ENCODE measurements at places on chromosomes 11 and 22.

DNA sequence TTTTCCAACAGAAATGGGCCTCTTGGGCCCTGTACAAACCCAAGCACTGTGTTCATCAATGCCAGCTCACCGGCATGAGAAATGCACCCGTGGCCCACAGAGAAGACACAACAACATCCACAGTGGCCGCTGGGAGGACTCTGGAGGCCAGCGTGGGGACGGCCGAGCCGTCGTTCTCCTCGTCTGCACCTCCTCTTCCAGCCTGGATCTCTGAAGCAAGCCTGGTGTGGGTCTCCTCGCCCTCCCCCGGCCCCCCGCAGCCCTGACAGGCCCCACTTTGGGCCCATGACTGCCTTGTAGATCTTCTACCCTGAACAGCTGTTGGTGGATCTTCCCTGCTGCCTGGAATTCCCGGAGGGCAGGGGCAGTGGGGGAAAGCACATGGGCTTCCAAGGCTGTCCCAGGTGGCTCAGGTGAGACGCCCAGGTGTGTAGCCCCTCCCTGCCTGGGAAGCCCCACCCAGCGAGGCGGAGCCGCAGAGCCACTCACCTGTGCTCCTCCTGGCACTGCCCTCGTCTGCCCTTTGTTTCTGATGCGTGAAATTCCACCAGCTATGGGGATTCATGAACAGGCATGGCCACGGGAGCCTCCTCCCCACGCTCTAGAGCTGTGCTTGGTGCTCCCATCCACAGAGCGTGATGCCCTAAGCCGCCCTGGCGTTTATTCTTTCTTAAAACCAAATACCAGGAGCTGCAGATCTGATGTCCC lies 225.9 kb downstream of the BRD1 start:
- no peak for DNase-seq

DNA sequence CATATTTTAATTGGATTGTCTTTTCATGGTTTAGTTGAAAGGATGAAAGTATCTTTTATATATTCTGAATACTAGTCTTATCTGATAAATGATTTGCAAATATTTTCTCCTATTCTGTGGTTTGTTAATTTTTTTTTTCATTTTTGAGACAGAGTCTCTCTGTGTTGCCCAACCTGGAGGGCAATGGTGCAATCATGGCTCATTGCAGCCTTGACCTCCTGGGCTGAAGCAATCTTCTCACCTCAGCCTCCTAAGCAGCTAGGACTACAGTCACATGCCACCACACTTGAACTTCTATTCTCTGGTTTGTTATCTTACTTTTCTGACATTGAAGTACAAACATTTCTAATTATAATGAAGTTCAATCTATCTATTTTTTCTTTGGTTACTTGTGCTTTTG lies 30.0 kb upstream of the FAR1 start:
- DNase-seq, result no peak

- no peak for DNase-seq
Measured at GRCh38 chr11:5239046-5239445, 4.8 kb upstream of the HBD start.

- DNase-seq, result no peak
Measured at GRCh38 chr11:110425751-110426545, 3.8 kb upstream of the FDX1 start.

GRCh38 chr11:120034881-120035630 lies 102.9 kb downstream of the TRIM29 start:
- DNase-seq, result no peak

- DNase-seq, result no peak
Measured at GRCh38 chr22:20089977-20090729, 10.1 kb downstream of the DGCR8 start.

DNA sequence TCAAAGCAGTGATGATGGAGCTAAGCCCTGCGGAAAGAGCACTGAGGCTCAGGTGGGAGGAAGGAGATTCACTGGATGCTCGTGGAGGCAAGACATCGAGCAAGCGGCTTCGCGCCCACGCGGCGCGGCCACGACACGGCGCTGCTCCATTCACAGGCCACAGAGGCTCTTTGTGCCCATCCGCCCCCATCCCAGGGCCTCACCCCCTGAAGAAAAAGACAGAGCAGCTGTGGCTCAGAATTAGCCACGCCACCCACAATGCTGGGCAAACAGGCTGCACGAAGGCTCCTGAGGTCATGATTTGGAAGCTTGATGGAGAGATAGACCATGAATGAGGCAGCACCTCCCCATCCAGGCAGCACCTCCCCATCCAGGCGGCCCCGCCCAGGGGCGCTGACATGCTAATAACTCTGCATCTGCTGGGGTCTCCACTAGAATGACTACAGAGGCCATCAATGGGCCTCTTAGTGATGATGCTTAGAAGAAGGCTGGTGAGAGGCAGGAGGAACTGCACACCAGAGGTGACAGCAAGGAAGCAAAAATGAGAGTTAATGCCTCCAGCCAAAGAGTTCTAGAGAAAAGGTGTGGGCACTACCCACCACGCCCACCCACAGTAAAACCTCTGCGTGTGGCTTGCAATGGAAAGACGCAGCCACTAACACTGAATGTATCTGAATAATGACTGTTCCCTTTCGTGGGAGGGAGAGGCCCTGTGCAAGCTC lies 43.5 kb downstream of the MYH9 start:
- DNase-seq, result no peak

DNA sequence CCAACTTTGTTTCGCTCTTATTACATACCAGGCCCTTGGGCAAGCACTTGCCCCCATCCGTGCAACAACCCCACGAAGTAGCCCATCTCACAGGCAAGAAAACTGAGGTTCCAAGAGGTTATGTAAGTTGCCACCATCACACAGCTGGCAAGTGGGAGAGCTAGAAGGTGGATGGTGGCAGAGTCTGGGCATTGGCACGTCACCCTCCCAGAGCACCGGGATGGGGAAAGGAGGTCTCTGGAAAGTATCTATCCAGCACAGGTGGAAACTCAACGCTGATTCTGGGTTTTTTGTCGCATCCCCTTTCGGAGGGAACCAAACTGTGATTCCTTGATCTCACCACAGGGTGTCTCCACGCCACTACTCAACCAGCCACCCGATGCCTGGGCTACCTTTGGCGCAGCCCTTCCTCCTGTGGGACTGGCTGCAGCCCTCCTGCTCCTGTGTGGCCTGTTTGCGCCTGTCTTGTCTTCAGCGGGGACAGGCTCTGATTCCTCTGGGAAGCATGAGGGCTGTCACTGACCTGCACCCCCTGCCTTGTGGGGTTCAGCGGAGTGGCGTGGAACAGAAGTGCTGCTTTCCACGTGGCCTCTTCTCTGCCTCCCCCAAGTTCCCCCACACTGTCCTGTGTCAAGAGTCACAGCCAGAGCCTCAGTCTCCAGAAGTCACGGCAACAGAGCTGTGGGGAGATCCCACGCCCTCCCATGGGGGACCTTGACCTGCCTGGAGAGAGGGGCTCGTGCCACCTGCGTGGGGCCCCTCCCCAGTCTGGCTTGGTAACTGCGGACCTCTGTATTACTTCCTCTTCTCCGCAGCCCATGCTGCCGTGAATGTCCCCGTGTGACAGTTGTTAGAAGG lies 34.4 kb upstream of the TRIM29 start:
- DNase-seq, result peak; percentile 66

DNA sequence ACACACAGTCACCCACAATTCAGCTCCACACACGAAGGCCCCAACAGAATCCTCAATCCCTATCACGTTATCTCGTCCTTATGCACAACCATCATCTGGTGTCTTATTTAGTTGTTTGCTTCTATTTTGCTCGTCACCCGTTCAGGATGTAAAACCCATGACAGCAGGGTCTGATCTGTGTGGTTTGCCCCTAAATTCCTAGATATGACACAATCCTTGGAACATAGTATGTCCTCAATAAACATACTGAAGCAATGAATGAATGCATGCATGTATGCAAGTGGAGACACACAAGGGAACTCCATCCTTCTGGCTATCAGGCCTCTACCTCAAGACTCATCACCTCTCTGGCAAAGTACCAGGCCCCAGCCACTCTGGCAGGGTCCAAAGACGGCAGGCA lies 20.2 kb downstream of the STARD10 start:
- no peak for DNase-seq

- DNase-seq, result no peak
Measured at GRCh38 chr11:113278481-113278880, 35.9 kb upstream of the TTC12 start.

DNA sequence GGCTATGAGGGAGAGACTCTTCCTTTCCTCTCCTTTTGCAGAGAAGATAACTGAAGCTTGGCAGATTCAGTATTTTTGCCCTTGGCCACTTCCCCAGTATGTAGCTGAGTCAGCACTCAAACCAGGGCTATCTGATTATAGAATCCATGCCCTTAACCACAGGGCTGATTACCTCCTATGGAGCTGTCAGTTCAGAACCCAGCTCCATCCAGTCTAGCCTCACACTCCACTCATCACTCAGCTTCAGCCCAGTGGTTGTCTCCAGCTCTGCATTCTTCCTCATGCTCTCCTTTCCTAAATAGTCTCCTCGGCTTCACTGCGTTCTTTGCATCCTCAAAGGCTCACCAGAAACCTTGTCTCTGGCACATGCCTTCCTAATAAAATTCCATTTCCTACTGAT lies 151.6 kb upstream of the BLID start:
- no peak for DNase-seq

GRCh38 chr11:41273908-41274307 lies 185.5 kb downstream of the LRRC4C start:
- no peak for DNase-seq

DNA sequence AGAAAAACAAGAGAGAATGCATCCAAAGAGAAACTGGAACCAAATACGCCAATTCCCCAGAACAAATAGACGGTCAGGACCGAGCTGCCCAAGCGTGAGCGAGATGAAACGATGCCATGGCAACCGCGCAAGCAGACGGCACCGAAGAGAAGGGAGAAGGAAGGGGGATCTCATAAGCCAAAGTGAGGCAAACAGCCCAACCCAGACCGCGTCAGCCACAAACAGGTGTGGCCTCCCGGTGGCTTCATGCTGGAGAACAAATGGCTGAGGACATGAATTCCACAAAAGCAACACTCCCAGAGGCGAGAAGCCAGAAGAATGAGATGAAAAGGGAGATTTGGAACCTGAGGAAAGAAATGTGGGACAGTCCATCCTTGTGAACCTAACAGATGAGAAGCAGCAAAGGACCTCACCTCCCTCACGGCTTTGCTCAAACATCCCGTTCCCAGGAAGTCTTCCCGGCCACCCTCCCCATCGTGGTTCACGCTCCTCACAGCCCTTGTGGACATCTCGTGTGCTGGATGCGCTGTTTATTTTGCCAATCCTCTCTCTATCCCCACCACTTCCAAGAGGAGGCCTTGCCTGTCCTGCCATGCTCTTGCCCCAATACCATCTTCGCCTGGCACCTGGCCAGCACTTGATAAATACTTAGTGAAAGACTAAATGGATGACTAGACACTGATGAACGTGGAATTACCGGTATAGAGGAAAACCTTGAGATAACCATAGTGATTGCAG lies 89.1 kb upstream of the RTL6 start:
- DNase-seq, result peak; percentile 73

- no peak for DNase-seq
Measured at GRCh38 chr11:125180413-125181305, 16.1 kb downstream of the PKNOX2 start.

GRCh38 chr11:93623920-93624319 lies 37.6 kb upstream of the CEP295 start:
- DNase-seq, result no peak

GRCh38 chr22:20243537-20244249 lies 24.4 kb downstream of the RTN4R start:
- DNase-seq, result peak; percentile 24

- DNase-seq, result no peak
Measured at GRCh38 chr11:94275961-94276360, 28.4 kb upstream of the IZUMO1R start.

DNA sequence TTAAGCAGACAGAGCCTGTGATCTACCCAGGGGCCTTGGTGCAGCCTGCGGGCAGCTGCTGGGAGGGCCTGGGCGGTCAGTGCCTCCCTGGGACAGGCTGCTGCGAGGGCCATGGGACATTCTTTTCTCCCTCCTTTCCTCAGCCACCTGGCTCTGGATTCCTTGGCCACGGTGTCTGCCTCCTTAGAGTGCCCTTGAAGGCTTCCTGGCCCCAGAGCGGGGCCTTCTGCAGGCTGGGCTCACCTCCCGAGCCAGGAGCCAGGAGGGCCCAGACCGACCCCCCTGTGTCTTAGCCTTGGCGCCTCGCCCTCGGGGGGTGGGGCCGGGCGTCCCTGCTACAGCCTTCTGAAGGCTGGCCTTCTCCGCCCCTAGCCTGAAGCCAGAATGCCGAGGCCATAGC lies 231.2 kb downstream of the TBC1D22A start:
- no peak for DNase-seq
